ENCODE measurements at places on chromosomes 13 and 19.

DNA sequence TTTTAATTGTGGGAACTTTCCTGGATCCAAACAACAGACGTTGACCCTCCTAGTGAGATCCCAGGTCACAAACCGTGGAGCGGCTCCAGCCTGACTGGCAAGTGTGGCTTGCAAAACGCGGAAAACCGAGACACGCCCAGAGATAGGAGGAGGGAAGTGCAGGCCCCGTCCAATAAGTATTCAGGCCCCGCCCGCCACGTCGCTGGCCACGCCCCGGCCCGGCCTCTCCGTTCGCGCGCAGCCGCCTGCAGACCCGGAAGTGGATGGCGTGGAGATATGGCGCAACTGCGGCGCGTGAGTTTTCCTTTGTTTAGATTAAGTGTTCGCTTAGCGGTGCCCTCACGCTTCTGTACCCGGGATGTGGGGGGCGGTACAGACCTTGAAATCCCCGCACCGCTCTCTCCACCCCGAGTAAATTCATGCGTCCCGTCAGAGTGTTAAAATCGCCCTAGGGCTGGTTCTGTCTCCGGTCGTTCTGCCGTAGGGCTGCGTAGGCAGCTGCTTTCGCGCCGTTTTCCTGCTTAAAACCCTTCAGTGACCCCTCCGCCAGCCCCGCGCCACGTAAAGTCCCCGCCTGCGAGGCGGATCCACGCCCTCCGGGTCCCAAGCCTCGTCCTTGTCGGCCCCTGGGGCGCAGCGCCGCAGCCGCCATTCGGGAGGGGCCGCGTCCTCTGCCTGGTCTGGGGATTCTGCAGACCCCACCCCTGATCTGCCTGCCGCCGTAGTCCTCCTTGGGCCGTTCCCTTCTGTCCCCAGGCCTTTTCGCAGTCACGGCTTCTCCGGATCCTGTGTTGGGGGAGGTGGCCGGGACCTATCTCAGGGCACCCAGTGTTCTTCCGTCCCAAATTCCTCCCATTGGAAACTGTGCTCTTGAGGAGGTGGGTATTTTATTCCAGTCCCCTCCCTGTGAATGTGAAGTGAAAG is at the start of gene ZNF766:
TSS of gene ZNF766 (plus strand) at position 250 of the 924 bp plus-strand sequence. CDS start at position 277, 27 bp downstream.
- DNase-seq, result peak; percentile 95

- DNase-seq, result no peak
These were observed 126.8 kb upstream of the CACNA1A start for GRCh38 chr19:13633109-13633508.

DNA sequence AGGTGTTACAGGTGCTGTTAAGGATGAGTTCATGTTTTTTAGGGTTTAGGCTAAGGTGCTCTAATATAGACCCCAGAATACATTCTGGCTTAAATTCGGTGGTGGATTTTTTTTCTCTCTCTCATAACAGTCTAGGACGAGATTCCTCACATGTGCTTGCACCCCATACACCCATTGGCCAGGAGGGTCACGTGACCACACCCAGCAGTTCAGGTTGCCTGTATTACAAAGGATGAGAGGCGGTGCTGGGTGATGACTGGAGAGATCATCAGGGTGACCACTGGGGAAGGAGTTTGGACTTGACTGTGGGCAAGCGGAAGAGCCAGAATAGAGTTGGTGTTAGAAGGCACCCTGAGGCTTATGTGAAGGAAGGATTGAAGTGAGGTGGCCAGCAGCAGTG is 27.7 kb downstream of the PPP2R1A start:
- no peak for DNase-seq

- DNase-seq, result no peak
These were observed 13.3 kb downstream of the ZC3H4 start for GRCh38 chr19:47100290-47100689.

GRCh38 chr13:42396501-42396900 is 124.5 kb downstream of the AKAP11 start:
- DNase-seq, result no peak

DNA sequence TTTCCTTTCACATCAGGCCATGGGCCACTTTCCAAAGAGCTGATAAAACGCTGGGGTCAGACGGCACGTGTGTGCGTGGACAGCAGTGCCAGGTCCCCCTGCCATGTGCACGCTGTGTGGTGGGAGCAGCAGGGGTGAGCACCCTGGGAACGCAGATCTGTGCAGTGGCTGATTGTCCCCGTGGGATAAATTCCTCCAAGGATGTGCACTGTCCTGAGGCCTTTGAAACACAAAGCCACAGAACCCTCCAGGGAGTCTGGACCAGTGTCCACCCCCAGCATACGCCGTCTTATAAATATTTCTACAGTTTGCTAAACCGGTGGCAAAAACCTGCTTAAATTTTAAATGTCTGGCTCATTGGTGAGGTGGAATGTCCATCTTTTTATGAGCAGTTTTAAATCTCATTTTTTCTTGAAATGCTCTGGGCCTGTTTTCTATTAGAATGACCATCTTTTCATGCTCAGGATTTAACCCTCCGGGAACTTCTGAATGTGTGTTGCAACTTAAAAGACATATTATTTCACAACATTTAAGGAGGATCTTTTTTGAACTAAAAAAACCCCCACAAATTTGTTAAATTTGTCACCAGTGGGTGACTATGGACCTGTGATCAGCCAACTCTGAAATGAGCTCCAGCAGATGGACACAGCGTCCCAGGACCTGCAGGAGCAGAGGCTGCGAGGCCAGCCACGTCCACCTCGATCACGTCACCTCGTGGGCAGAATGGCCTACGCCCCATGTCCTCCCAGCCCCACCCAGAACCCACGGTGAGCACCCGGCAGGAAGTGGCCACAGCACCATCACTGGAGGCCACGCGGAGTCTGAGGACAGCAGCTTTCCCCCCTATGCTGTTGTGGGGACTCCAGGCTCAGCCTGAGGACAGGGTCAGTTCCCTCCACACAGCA is 68.6 kb downstream of the RASA3 start:
- DNase-seq, result no peak

GRCh38 chr13:98374750-98375149 is 197.7 kb upstream of the RNF113B start:
- no peak for DNase-seq

- DNase-seq, result no peak
These were observed 16.2 kb downstream of the PSPC1 start for GRCh38 chr13:19766591-19766990.

DNA sequence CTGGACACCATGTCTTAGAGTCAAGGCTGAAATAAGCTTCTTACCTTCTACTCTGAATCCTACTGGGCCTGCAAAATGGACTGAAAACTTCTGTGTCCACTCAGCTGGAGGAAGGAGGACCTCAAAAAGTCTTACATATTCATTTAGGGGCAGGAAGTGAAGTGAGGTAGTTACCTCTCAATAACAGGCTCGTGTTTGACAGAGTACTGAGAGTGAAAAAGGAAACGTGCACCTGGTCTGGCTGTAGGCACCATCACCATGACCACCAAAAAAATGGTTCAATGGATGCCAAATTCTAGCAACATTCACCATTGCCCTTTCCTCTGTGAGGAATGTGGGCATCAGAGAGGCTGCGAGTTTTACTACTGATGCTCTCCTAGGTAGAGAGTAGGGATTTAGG is 176.2 kb downstream of the RFC3 start:
- no peak for DNase-seq

- no peak for DNase-seq
These were observed at the start of gene KHSRP for GRCh38 chr19:6424195-6424938. Gene KHSRP (minus strand): TSS chr19:6424811. CDS start chr19:6424701, 110 bp downstream.

DNA sequence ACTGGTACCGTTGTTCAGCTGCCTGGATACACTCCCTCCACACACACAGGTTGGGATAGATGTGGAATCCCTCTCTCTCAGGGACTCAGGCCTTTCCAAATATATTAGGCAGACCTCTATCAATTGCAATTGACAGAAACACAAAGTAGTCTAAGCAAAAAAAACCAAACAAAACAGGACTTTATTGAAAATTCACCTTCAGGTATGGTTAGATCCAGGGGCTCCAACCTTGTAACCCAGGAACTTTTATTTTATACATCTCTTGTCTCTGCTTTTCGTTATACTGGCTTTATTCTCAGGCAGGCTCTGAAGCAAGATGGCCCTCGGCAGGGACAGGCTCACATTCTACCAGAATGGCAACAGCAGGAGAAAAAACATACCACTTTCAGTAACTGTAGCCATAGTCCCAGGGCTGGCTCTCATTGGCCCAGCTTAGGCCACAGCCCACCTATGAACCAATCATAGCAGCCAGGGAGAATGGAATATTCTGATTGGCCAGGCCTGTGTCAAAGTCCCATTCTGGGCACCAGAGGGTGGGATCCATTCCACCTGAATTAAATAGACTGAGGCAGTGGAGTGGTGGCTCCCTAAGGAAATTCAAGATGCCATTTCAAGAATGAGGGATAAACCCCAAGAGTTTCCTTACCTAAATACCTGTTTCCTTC is 13.1 kb upstream of the CEACAM19 start:
- no peak for DNase-seq

DNA sequence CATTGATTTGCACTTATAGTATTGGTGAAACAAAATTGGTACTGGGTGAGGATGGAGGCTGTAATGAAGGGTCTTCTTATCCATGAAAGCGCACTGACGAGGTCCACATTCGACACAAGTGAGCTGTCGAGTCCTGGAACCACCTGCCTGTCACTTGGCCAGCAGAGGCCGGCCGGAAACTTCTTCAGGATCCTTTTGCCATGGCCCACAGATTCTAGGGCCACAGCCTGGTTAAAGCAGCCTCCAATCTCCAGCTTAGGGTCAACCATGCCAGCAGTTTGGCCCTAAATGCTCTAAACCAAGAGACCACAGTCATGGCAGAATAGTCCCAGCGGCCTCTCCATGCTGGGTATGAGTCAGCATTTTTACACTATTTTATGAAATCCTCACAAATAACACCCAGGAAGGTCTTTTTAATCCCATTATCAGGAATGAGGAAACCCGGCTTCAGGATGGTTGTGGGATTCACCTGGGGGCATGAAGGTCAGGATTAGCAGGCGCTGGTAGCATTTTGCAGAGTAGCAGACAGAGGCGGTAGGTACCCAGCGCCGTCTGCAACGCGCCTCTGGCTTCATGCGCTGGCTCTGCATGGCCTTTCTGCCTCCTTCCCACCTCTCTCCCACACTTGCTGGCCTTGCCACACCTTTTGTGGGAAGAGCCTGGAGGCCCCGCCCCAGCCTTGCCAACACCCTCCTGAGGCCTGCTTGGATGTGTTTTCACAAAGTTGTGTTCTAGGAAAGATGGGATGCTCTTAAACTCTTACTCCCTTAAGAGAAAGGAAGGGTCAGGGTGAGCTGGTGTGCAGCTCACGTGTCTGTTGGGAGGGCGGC is 15.2 kb downstream of the GAS6 start:
- no peak for DNase-seq

DNA sequence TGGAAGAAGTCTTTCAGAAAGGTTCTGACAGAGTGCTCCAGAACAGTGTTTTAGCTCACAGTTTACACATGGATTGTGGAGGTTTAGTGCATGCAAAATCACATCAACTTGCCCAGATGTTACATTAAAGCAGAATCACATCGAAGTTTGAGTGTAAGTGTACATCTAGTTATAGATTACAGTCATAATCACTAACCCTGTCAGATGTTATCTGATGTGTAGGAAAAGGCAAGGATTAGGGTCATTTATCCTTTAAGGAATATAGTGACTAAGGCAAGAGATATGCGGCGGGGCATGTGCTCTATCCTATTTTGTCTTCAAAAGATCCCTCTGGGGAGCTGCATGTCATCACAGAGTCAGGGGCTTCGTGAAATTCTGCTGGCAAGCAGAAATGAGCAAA is 66.9 kb downstream of the CYSLTR2 start:
- DNase-seq, result no peak

GRCh38 chr13:41267106-41267505 is 3.7 kb upstream of the MTRF1 start:
- DNase-seq, result no peak

- no peak for DNase-seq
These were observed 399.5 kb upstream of the MIR17HG start for GRCh38 chr13:90947976-90948375.

DNA sequence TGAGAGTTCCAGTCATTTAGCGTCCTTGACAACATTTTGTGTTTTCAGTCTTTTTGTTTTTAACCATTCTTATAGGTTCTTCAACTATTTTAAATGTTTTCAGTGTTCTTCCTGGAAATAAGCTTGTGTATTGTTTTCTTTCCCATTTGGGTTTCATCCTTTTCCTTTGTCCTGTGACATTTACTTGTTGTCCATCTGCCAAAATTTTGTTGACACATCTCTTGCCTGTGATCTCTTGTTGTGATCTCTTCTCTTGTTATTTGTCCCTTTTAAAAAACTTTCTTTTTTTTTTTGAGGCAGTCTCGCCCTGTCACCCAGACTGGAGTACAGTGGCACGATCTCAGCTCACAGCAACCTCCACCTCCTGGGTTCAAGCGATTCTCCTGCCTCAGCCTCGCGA is 96.5 kb downstream of the PDS5B start:
- no peak for DNase-seq

GRCh38 chr19:8324186-8325050 is 3.1 kb downstream of the RPS28 start:
- DNase-seq, result no peak

DNA sequence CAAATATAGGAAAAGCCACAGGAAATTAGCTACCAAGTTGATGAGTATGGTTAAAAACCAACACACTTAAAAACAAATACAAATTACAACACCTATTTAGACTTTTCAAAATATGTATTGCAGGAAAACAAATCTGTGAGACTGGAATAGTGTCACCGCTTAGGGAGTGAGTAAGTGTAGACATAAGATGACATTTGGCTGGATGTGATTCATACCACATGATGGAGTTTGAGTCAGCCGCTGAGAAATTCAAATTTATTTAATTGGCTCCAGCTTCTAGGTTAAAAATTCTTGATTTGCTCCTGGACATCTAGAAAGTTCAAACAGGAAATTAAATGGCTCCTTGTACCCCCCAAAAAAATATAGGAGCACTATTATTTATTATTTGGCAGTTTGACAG is 531.7 kb downstream of the SLITRK1 start:
- no peak for DNase-seq

- DNase-seq, result no peak
These were observed 34.7 kb downstream of the PHF11 start for GRCh38 chr13:49530457-49530856.

GRCh38 chr13:94586371-94586770 is 9.6 kb downstream of the TGDS start:
- no peak for DNase-seq

- DNase-seq, result no peak
These were observed 258.5 kb downstream of the FGF9 start for GRCh38 chr13:21929400-21929799.

GRCh38 chr13:111325941-111326620 is 5.6 kb downstream of the TEX29 start:
- DNase-seq, result no peak

- no peak for DNase-seq
These were observed 21.5 kb downstream of the CPT1C start for GRCh38 chr19:49712397-49712859.

- DNase-seq, result no peak
These were observed 130.4 kb upstream of the MIR17HG start for GRCh38 chr13:91216928-91217700.

DNA sequence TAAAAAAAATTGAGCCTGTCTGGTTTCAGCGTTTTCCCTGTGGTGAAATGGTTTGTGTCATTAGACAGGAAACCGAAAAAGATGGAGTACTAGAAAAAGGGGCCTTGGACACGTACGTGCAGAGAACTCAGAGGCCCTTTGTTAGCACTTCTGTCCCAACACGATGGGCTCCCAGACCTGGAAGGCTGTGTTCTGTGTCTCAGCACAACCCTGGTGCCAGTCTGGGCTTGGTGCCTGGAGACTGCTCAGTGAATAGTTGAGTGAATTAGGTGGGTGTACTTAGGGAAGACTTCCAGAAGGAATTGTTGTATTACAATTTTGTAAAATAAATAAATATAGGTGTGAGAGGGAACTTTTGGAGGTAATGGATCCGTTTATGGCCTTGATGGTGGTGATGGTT is 8.7 kb downstream of the ZNF71 start:
- no peak for DNase-seq
